Activated T-cell treated with anti-CD3 and anti-CD28 coated beads, Interleukin-2, amount 50 U/mL, for 72 hours (primary cell): ENCODE measurements at places on chromosomes 6 and 20.

DNA sequence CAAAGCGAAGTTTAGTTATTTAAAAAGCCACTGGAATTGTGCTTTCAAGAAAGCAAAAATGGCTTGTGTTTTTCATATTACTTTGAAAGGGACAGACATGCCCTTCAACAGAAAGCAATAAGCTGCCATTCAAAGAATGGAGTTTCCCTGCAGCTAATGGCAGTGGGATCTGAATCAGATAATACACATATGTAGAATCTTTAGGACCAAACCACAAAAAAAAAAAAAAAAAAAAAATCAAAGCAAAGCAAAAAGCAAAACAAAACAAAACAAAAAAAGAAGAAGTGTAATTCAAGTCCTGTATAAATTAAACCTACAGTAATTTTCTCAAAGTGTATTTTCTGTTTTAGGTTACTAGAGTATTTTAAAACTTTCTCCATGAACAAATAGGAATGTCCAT, 63.6 kb upstream of the ZNF217 start:
- DNase-seq, result no peak

GRCh38 chr6:109897025-109897424, 81.1 kb upstream of the GPR6 start:
- no peak for DNase-seq

DNA sequence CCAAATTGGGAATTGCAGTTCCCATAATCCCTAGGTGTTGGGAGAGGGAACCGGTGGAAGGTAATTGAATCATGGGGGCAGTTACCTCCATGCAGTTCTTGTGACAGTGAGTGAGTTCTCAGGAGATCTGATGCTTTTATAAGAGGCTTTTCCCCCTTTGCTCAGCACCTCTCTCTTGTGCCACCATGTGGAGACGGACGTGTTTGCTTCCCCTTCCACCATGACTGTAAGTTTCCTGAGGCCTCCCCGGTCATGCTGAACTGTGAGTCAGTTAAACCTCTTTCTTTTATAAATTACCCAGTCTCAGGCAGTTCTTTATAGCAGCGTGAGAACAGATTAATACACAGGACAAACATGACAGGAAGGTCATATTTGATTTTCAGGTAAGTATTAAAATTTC, 25.3 kb upstream of the HECA start:
- DNase-seq, result peak; percentile 51

DNA sequence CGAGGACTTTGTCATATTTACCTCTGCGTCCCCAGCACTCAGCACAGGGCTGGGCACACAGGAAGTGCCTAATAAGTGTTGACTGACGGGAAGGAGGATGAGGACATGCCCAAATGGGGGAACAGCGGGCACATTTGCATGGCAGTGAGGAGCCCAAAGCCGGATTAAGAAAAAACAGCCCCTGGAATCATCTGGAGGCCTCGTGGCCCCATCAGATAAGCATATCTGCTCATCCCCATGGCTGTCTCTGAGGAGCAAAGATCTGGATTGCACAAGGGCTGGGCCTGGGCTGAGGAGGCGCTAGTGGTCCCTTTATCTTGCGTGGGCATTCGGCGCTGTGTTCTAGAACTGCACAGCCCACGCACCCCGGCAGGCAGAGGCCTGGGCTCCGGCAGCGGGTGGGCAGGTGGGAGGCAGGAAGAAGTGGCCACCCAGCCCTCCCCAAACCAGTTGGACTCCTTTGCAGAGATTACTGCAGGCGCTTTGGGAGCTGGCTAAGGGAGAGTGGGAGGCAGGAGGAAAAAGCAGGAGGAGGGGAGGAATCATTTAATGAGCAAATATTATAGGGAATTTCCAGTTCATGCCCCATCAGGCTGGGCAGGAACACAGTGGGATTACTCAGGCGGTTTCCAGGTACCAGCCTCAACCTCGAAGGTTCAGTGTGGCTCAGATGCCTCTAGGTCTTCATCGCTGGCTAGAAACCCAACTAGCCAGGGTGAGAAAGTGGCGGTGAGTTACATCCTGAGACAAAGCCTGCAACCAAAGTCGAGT, 108.1 kb downstream of the CEBPB start:
- DNase-seq, result no peak

DNA sequence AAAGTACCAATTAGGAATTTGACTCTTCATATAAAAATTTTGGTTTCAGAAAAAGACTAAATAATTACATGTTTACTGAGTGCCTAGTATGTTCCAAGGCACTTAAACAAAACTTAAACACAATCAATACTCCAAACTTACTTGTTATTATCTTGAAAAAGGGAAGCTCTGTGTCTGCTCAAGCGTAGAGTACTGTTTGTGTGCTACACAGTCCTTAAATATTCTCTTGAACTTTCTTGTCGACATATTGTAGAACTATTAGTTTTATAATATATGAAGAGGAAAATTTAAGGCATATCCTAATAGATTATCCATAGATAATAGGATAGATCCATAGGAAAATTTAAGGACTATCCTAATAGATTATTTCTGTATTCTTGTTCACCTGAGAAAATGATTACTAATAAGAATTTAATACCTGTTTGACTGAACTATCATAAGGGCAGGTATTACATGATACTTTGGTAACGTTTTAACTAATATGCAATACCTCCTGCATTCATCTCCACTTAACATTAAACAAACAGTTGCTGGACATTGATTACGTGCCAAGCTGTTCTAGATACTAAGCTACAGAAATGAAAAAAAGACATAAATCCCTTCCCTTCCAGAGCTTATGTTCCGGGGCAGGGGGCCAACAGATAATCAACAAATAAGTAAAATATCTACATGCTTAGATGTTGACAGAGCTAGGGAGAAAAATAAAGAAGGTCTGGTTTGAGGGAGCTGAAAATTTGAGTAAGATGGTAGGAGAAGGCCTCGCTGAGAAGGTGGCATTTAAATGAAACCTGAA, 115.2 kb upstream of the BCLAF1 start:
- no peak for DNase-seq

- DNase-seq, result no peak
Observed at GRCh38 chr6:164184410-164184809, 769.9 kb downstream of the QKI start.

DNA sequence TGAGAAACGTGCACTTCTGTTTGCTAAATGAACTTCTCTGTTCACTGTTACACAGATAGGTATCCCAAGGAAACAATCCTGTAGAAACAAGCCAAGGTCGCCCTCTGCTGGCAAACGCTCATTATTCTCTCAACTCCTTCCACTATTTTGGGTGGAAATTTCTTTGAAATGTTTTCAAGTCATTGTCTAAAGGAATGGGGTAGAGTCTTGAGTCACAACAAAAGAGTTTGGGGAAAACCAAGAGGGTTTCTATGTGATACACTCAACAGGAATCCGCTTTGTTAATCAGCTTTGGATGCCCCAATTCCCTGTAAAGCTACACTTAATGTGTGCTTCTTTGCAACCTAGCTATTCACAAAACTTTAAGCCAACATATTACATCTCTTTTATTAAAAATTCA, 4.6 kb upstream of the RAE1 start:
- peak; percentile 71 for DNase-seq

DNA sequence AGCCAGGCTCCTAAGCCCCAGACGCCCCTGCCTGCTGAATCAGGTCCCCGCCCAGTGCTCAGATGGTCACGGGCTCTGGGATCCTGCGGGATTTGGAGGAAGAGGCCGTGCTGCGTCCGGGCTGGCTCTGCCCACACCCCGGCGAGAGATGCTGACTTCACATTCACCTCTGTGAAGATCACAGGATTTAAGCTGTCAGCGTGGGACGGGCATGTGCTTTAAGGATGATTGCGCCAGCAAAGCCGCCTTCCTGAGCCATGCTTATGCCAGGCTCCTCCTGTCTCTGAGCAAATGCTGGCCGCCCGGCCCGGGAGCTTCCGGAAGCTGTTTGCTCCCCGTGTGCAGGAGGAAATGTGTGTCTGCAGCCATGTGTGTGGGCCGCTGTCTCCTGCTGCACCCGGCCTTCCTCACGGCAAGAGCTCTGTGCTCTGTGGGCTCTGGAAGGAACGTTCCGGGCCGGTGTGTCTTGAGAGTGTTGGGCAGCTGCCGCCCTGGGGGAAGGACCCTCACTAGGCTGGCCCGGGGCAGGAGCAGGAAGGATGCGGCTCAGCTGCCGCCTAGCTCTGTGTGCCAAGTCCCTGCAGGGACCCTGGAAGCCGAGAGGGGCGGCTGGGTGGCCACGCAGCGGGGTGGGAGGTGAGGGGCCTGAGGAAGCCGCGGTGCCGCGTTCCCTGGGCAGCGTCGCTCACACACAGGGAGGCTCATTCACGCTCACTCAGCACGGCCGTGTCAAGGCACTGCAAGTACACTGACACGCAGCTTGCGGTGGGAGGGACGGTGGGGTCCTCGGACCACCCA, 19.0 kb upstream of the BHLHE23 start:
- no peak for DNase-seq

- DNase-seq, result no peak
Observed at GRCh38 chr6:38269461-38270172, 370.1 kb downstream of the BTBD9 start.

DNA sequence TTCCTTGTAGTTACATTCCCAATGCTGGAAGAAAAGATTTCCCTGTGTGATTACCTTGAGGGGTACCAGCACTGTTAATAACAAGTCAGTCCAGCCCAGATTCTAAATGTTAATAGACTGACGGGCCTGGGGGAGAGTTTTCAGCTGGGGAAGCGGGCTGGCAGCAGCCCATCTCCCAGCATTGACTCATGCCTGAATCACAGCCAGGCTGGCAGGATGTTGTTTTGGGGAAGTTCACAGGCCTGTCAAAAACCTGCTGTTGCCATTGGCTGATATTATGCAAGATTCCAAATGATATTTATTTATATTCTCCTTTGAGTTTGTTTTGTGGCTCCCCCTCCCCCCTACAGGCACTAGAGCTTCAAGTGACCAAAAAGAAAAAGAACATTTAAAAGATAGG, 213.9 kb upstream of the CNR1 start:
- no peak for DNase-seq

DNA sequence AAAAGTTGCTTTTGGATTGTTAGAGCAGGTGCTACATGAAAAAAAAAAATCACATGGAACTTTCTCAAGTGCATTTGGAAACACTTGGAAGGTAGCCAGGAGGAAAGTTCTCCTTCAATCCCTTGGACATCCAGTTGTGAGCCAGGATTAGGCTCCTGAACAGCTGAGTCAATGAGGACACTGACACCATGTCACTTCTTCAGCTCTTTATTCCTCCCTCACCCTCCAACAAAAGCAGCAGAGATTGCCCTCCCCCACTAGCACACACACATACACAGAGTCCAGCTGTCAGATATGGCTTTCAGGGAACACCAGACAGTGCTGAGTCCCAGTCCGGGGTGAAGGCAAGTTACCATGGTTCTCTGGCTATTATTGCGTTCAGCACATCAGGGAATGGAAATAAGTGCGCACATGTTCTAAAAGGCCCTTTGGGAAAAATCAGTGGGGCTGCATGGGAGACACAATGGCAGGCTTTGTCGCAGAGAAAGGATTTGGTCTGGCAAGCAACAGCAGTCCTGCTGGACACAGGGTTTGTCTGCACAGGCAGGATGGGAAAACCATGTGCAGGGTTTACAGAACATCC, 124.7 kb upstream of the MARCKS start:
- DNase-seq, result no peak
